ENCODE measurements at places on chromosomes 7 and 10.

GRCh38 chr7:139482662-139483466 is 609 bp downstream of the KLRG2 start:
- DNase-seq = peak; percentile 60

- no peak for DNase-seq
Observed at GRCh38 chr7:90897961-90898469, 301.9 kb downstream of the CDK14 start.

DNA sequence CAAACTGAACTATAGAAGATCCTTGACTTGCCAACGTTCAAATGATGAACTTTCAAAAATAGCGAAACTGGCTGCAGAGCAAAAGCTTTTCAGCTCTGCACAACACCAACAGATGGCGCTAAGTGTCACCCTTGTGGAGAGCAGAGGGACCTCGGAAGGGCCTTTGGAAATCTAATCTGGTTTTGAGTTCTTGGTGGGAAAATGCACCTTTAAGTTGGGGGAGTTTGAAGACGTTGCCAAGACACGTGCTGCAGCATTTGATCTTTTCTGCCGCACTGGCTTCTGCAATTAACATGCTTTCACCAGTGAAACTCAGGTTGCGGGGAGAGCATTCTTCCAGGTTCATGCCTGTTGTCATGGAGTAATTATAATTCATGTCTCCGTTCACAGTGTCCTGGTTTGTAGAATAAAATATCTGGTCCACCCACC is 26.3 kb upstream of the WDR11 start:
- no peak for DNase-seq

DNA sequence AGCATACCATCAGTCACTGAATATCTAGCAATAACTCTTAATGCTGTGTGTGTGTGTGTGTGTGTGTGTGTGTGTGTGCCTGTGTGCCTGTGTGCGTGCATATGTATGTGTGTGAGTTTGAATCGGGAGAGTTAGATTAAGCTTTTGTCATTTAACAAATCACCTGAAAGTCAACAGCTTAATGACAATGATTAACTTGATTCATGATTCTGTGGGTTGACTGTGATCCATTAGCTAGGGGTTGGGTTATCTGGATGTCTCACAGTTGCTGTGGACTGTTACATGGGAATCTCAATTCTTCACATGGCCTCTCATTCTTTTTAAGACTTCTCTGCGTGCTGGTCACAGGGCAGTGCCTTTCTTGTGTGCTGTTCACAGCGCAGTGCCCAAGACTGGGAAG is 639.0 kb upstream of the SORCS1 start:
- no peak for DNase-seq

DNA sequence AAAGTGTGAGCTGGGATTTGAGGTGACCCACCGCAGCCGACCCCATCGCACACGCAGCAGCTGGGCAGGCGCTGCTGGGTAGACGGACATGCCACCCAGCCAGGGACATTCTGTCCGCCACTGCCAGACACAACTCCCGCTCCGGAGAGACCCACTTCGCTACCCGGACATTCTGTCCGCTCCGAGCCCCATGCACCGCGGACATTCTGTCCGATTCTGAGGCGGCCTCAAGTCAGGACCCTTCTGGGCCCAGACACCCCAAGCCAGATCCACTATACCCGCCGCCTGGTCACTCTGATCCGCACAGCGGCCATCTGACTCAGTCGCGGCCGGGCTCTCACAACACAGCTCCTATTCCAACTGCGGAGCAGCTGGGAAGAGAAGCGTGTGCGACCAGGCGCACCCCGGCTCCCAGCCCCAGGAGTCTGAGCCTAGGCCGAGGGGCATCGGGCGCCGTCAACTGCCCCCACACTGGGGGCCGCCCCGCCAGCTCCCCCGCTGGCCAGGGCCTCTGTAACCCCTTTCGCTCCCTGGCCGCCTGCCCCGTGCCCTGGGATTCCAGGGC is 763 bp downstream of the PITX3 start:
- DNase-seq = peak; percentile 19

DNA sequence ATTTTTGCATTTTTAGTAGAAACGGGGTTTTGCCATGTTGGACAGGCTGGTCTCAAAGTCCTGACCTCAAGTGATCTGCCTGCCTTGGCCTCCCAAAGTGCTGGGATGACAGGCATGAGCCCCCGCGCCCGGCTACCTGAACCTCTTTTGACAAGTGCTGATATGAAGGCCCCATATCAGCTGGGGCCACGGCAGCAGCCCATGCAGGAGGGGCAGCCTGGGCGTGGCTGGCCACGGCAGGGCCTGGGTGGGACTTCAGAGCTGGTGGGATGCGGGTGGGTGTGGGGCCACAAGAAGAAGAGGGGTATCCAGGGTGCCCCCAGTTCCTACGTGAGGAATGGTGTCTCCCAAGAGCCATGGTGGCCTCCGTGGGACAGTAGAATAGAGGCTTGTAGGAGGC is 6.9 kb downstream of the LRRC27 start:
- no peak for DNase-seq

- DNase-seq = peak; percentile 80
Observed at GRCh38 chr7:73606801-73607691, 17.3 kb downstream of the MLXIPL start.

DNA sequence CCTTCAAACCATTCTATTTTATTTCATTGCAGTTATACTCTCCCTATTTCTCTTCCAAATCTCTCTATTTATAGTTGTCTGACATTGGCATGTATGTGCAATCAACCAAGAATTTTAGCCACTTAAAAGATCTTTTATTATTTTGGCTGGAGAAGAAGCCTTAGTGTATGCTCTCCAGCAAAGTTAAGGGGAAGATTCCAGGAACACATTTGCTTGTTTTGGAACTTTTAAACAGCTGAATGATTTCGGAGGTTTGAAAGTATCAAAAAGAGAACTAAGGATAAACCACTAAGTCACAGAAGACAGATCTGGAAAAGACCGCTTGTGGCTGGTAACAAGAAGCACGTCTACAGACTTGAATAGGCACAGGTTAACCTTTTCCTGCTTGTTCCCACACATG is 182.2 kb upstream of the FZD1 start:
- peak; percentile 53 for DNase-seq

DNA sequence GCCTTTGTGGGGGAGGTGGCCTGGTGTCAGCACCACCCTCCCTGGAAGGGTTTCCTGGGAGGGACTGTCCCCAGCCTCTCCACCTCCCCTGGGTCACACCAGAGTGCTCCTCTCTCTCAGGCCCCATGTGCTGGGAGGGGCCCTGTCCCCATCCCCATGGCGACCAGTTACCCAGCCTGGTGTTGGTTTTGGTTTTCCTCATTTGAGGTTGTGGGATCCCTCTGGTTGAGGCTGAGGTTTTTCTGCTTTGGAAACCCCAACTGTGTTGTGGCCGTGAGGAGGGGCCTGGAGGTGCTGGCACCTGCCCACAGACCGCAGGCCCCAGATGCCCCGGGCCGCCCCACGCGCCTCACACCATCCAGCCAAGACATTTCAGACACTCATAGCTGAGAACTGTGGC is 106.3 kb downstream of the GRK5 start:
- DNase-seq = no peak

GRCh38 chr10:100750291-100751210 is 5.2 kb downstream of the PAX2 start:
- DNase-seq = no peak

DNA sequence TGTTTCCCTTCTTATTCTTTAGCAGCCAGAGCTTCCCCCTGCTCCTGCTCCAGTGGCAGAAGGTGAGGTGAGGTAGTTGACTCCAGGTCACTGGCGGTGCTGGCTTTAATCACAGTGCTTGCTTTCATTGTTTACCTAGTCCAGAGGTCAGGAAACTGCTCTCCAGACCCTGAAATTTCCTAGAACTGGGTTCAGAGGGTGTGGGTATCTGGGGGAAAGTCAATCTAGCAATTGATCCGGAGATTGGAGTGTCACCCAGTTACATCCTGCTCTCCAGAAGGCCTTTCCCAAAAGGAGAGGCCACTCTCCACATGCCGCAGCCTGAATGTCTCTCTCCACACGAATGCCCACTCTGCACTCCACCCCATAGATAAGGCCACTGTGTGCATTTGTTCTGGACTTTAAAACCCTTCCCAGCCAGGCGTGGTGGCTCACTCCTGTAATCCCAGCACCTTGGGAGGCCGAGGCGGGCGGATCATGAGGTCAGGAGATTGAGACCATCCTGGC is 2.1 kb upstream of the MBL2 start:
- no peak for DNase-seq

DNA sequence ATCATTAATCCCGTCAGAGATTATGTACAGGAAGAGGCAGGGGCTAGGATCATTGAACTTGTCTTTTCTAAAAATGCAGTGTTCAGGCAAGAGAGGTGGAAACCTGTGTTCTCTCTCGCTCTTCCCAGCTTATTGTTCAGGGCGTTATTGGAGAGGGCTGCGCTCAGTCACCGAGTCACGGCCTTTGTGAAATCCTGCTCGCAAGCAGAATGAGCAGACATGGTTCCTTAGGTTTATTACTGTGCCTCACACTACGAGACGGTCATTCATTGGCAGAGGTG is 631 bp upstream of the PRKRIP1 start:
- peak; percentile 13 for DNase-seq

- no peak for DNase-seq
Observed at GRCh38 chr7:44191171-44191570, 1.9 kb upstream of the GCK start.

- DNase-seq = no peak
Observed at GRCh38 chr7:154774303-154774969, 228.5 kb downstream of the PAXIP1 start.

- DNase-seq = no peak
Observed at GRCh38 chr10:5591336-5591824, 66.6 kb downstream of the CALML3 start.

DNA sequence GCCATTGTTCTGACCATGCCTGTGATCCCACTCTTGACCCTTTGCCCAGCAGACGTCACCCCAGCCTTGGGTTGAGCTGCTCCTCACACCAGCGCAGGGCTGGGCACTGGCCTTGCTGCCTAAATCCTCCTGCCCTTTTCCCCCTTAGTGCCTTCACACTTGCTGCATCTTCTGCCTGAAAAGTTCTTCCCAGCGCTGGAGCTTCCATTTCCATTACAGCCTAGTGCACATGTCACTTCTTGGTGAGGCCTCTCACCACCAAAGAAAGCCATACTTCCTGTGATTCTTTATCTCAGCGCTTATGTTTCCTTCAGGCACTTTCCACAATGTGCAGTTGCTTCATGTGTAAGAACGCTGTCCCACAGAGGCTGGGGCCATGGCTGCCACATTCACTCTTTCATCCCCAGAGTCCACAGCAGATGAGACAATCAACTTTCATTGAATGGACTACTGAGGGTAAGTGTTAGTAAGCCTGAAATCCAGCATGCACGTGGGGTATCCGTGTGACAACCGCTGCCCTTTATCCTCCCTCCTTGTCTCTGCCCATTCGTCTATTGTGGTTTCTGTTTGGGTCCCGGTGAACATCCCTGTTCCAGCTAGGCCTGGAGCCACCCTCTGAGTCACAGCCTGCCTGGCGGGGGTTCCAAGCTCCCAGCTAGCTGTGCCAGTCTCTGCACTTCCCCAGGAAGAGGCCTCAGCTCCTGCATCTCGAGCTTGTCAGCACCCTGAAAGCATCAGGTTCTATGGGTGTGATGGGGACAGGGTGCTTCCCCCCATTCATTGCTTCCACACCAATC is 37.3 kb downstream of the ADRA2A start:
- DNase-seq = peak; percentile 77

GRCh38 chr10:101292194-101293006 is 61.6 kb upstream of the BTRC start:
- DNase-seq = peak; percentile 56

GRCh38 chr10:18829259-18829658 is 170.0 kb downstream of the ARL5B start:
- DNase-seq = no peak

DNA sequence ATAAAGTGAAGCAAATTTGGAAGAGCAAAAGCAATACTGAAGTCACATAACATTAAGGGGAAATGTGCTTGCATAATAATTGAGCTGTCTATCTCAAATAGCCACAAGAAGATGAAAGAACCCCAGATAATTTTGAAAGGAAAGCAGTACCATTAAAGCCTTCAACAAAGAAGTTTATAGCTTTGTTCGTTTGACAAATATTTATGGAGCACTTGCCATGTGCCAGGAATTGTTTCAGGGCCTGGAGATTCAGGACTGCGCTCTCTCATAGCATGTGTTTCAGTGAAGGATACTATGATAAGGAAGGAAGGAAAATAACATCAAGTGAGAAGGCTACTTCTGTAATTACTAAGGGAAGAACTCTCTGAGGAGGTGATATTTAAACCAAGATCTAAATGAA is 212.3 kb upstream of the CSTF2T start:
- DNase-seq = no peak

DNA sequence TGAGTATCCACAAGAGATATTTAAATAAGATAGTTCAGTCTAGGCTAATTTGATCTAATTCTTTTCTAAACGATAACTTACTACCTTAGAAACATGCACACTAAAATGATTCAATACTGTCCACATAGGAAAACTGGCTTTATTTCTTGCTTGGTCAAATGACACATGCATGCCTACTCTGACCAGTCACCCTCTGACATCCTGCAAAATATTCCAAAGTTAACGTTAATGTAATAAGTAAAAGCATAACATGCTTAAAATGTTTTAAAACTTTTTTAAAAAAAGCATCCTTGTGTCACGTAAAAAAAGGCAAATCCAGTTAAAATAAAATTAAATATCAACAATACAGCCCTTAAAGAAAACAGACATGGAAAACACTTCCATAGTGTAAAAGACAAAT is 70.2 kb downstream of the UBE2H start:
- DNase-seq = peak; percentile 28

DNA sequence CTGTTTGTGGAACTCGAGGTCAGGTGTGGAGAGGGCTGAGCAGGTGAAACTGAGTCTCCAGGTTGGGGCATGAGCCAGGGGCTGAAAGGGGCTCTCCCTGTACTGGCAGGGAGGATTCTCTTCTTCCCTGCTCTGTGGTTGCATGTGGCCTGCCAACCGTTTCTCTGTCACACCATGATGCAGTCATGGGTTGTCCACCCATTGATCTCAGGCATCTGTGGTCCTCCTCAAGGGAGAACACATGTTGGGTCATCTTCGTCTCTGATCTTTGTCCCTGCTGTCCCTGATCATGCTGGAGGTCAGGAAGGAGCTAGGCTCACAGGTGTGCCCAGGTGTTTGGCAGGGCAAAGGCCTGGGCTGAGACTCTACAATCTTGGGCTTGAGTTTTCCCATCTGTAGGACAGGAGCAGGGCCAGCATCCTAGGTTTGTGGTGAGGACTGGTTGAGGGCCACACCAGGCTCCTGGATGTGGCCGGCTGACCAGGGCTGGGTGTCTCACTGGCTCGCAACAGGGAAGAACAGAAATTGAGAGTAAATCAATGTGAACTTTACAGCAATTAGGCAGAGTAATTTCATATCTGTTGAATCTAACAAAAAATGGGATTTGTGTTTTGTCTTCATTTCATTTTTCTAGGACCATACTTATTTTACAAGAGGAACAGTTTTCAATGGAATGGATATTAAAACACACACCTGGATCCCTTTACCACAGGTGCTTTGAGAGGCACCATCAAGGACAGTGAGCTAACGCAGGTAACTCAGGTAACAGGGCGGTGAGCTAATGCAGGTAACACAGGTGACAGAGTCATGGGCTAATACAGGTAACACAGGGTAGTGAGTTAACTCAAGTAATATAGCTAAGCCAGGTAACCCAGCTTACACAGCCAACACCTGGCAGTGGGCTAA is 58.5 kb upstream of the IGFBP3 start:
- no peak for DNase-seq

All from GM03348 (cell line).